Vagina (tissue), 2 donors: ENCODE measurements at places on chromosomes 7 and 10.

- no peak overlapping the region for H3K27ac ChIP-seq
- no peaks in the 10 kb centered on the region for H3K27me3 ChIP-seq
- no peaks in the 10 kb centered on the region for H3K4me1 ChIP-seq
Measured at GRCh38 chr7:103065667-103066066, 8.9 kb downstream of the FBXL13 start.

DNA sequence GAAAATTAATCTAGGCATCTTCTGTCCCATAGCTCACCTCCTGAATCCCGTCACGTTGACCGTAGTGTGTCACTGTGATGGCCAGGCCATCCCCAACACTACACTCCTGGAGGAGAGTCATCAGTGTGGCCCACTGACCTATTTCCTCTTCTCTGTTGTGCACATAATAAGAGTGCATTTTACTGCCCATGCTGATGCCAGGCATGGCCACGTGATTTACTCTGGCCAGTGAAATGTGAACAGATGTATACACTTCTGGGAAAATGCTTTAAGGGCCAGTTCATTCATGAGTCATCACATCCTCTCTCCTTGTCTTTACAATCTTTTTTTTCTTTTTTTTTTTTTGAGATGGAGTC is 101.9 kb upstream of the PIP4K2A start:
- H3K27ac ChIP-seq: no peak overlapping the region
- no peaks in the 10 kb centered on the region for H3K36me3 ChIP-seq
- no peak for DNase-seq

DNA sequence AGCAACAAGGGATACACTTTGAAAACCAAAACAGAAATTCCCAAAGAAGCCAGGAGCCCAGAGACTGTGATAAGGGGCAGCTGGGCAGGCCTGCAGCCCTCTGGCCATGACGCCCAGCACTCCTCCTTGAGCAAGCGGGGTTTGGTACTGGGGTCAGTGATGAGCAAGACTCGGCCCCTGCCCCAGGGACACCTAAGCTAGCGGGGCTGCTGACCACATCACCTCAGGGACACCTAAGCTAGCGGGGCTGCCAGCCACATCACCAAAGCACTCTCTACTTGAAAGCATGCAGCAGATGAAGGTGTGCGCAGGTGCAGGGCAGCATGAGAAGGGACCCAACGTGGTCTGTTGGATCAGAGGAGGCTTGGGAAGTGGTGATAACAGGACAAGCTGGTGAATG is 108.0 kb upstream of the PPP2R2D start:
- DNase-seq: no peak
- H3K4me1 ChIP-seq: no peaks in the 10 kb centered on the region
- H3K27me3 ChIP-seq: no peaks in the 10 kb centered on the region
- no peak overlapping the region for H3K27ac ChIP-seq

- DNase-seq: no peak
- H3K27ac ChIP-seq: no peak overlapping the region
- H3K36me3 ChIP-seq: no peaks in the 10 kb centered on the region
- no peak overlapping the region for H3K4me3 ChIP-seq
Measured at GRCh38 chr7:133275008-133275407, 22.1 kb downstream of the EXOC4 start.

GRCh38 chr10:6476989-6477388 is 103.1 kb downstream of the PRKCQ start:
- no peaks in the 10 kb centered on the region for H3K27me3 ChIP-seq
- DNase-seq: no peak
- no peak overlapping the region for H3K4me3 ChIP-seq
- no peak overlapping the region for H3K27ac ChIP-seq

- no peak overlapping the region for H3K27ac ChIP-seq
- H3K4me3 ChIP-seq: no peak overlapping the region
- no peak for DNase-seq
- H3K36me3 ChIP-seq: no peaks in the 10 kb centered on the region
- no peaks in the 10 kb centered on the region for H3K27me3 ChIP-seq
Measured at GRCh38 chr10:17606547-17607040, 10.6 kb downstream of the HACD1 start.
